ENCODE measurements at places on chromosomes 1 and 21. TPM values are rescaled to one million over a fixed set of nuclear protein-coding genes. Genes with fewer than 3 reads are reported as not detected.

Gene CRYZL1
- total RNA-seq = 73.2 TPM

Gene ST6GALNAC3
- 16.5 TPM for total RNA-seq

Gene CD101
- total RNA-seq = 1.1 TPM

Gene OR6K3
- not detected for total RNA-seq

Gene SH2D2A
- not detected for total RNA-seq

Gene PM20D1
- total RNA-seq = not detected

Gene SERPINC1
- total RNA-seq = 0.94 TPM

Gene KCNE2
- total RNA-seq = not detected

Gene IL12RB2
- 12.2 TPM for total RNA-seq

Gene C8A
- total RNA-seq = not detected

Gene AHDC1
- 11.9 TPM for total RNA-seq

All from occipital lobe (tissue), 3 donors.